ENCODE measurements at places on chromosomes 6 and 20.

DNA sequence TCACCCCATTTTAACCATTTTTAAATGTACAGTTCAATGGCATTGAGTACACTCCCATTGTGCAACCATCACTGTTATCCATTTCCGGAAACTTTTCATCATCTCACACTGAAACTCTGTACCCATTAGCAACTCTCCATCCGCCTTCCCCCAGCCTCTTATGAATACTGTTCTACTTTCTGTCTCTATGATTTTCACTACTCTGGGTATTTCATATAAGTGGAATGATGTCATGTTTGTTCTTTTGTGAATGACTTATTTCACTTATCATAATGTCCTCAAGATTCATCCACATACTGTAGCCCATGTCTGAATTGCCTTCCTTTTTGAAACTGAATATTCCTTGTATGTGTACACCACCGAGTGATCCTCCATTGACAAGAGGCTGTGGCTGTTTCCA lies 92.9 kb upstream of the TOX2 start:
- no peak for DNase-seq

DNA sequence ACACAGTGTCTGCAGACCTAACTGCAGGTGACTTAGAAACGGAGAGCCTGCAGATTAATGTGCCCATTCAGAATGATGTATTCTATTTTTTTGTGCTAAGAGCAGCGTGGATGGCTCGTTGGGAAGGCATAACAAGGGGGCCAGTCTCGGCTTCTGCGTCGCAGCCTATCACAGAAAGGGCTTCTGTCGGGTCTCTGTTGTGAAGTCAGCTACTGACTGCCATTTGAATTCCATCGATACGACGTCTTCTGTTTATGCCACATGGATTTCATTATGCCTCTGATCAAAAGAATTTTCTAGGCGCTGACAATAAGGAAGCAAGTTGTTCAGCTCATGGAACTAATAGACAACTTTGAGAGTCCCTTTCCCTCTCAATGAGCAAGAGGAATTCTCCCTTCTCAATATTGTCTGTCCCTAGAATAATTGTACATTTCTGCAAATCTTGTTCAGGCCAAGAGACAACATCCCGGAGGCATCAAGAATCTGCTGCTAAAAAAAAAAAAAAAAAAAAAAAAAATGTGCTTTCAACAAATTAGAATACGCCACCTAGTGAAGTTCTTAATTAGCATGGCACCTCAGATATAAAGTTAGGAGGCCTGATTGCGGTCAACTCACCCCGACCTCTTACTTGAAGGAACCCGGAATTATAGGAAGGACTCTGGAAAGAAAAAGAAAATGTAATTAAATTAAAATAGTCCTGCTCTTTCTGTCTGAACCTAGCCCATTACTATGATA lies 223.9 kb downstream of the TSHZ2 start:
- no peak for DNase-seq

GRCh38 chr6:147567141-147567805 lies 58.8 kb downstream of the SAMD5 start:
- no peak for DNase-seq

- DNase-seq: no peak
Measured at GRCh38 chr6:160041608-160042007, 72.7 kb downstream of the IGF2R start.

DNA sequence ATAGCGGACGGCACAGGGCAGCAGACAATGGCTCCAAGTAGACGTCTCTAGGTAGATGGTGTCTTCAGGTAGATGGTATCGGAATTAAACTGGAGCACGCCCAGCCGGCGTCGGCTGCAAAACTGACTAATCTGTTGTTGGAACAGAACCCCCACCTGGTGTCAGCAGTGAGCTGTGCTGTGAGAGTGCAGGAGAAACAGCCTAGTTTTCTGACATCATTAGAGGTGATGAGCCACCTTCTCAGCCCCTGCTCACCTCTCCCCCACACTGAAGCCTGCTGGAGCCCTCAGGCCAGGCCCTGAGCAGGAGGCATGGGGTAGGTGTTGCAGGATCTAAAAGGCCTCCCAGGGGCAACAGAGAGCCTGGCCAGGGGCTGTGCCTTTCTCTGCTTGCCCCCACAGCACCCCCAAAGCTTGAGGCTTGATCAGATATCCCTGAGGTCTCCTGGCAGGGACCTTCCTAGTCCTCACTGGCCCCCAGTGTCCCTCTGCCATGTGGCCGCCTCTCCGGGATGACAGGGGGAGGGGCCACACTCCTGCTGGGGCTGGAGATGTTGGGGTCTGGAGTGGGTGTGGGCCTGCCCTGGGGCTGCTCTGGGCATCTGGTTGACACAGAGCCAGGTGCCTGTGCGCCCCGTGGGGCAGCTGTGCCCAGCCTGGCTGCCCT lies 6.9 kb upstream of the HELZ2 start:
- DNase-seq: no peak

DNA sequence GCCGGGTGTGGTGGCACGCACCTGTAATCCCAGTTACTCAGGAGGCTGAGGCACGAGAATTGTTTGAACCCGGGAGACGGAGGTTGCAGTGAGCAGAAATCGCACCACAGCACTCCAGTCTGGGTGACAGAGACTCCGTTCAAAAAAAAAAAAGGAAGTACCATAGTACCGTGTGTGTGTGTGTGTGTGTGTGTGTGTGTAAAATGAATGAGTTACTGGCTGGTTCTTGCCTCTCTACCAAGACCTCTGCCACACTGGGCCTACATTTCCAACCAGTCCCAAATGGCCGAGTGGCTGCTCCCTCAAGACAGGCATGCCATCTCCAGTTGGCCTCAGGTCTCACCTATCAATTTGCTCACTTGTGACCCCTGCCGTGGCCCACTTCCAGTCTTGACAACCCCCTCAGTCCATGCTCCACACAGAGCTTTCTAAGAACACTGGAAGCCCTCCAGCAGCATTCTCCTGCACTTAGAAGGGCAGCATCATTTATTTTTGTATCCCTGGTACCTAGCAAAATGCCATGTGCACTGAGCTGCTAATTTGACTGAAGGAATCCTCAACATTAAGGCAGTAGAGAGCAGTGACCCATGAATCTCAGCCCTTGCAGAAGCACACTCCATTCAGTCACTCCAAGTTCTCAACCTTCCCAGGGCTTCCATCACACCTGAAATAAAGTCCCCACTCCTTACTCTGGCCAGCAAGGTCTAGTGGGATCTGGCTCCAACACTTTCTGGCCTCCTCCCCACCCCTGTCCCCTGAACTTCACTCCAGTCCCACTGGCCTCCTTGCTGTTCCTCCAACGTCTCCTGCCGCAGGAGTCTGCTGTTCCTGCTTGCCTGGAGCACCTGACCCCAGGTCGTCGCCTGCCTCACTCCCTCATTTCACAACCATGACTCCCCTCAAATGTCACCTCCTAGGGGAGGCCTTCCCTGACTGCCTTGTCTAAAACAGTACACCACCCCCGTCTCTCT lies 29.9 kb downstream of the COX4I2 start:
- no peak for DNase-seq

- no peak for DNase-seq
Measured at GRCh38 chr6:110965629-110966229, 7.2 kb downstream of the GTF3C6 start.

GRCh38 chr6:156004796-156005195 lies 549.2 kb upstream of the NOX3 start:
- DNase-seq: no peak

GRCh38 chr6:32223258-32224235 lies at the start of gene NOTCH4:
Gene NOTCH4 (minus strand): TSS chr6:32224067. CDS start chr6:32223928, 139 bp downstream.
- DNase-seq: no peak

GRCh38 chr6:16570946-16571345 lies 190.3 kb downstream of the ATXN1 start:
- DNase-seq: no peak

GRCh38 chr6:169854813-169855212 lies 103.4 kb downstream of the ERMARD start:
- DNase-seq: no peak

DNA sequence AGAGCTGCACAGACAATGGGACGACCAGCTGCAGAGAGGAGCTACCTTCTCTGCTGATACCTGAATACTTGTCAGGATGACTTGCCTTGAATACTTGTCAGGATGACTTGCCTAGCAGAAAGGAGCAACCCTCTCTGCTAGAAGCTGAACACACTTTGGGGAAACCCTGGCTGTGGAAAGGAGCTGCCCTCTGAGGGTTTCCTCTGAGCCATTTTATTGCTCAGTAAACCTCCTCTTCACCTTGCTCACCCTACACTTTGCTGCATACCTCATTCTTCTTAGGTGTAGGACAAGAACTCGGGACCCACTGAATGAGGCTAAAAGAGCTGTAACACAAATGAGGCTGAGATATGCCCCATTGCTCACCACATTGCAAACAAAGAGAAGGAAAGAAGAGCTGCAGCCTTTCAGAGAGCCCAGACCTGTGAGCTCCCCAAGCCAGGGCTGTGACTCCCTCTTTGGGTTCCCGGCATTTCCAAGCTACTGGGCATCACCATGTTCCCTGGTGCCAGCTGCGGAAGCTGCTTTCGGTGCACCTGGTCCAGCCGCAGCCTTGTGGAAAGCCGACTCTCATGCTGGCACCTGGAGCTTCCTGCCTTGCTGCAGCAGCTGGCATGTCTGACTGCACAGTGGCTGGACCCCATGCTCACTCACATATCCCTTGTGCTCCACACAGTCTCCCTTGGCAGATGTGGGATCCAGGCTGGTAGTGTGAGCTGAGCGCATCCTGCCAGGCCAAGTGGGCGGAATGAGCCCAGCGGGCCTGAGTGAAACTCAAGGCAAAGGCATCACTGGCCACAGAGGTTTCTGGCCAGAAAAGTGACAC lies 106.7 kb upstream of the AHI1 start:
- no peak for DNase-seq

DNA sequence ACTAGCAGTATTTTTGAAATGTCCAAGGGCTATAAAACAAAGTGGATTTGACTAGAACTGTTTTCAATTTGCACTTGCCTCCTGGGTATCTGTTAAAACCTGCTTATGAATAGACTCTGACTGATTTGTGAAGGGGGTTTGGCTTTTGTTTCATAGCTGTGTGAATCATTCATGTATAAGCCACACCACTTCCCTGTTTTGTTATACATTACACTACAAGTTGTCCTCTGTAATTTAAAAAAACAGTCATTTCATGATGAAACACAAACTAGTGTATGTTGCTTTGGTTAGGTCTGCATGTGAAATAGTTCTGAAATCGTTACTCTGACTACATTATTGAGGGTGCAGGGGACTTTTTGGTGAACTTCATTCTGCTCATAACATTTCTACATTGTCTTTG lies 121.7 kb downstream of the NKAIN2 start:
- no peak for DNase-seq

DNA sequence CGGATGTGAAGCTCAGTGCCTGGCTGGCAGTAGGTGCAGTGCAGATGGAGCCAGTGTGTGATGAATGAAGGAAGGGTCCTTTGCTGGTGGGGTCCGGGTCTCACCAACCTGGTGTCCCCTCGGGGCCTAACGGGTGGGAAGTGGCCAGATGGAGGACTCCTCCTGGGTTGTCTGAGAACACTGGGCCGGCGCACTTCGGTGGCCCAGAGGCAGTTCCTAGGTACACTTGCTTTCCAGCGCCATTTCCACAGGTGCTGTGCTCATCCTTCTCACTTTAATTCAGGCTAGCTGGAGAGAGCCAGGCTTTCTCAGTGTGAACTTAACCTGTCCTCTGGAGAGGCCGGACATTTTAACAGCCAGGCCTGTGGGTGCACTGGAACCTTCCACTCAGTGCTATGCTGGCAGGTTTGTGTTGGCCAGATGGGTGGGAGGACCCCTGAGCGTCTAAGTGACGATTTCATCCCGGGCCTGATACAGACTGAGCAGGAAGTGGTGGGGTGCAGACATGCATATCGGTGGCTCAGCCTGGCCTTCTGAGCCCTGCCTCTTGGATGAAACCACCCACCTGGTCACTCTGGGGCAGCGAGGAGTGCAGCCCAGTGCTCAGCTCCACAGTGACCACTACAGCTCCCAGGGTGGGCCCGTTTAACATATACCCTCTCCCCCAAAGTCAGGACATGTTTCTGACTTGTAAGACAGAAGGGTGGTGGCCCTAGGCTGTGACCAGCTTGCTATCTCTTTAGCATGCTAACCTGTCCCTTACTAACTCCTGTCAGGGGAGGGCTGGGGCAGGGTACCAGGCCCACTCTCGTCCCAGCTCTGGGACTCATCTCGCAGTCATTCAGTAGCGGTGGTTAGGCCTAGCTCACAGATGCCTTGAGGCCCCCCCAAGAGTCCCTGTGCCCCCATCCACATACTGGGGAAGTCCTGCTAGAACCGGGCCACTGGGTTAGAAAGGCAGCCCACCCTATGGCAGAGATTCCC lies 8.2 kb upstream of the PYGB start:
- DNase-seq: no peak

DNA sequence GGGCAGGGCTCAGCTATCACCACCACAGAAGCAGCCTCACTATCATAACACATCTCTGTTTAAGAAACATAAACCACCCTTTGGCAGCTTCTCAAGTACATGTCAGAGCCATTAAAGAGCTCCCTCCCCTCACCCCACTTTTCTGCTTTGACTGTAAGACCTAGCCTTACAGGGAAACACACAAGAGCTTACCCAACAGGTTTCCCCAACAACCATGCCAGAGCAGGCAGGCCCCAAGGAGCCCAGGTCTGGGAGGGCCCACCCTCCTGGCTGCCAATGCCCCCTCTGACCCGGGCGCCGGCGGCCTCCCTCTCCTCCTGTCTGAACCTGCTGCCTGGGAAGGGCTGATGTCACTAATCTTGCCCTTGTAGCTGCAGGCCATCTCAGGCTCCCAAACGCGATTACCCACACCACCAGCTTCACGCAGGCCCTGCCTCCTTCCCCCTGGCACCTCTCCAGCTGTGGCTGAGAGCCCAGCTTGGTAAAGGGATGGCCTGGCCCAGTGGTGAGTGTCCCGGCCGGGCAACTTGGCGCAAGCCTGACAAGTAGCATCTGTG lies 402.0 kb downstream of the MAFB start:
- no peak for DNase-seq

- DNase-seq: no peak
Measured at GRCh38 chr6:160931378-160932310, 59.9 kb upstream of the MAP3K4 start.

DNA sequence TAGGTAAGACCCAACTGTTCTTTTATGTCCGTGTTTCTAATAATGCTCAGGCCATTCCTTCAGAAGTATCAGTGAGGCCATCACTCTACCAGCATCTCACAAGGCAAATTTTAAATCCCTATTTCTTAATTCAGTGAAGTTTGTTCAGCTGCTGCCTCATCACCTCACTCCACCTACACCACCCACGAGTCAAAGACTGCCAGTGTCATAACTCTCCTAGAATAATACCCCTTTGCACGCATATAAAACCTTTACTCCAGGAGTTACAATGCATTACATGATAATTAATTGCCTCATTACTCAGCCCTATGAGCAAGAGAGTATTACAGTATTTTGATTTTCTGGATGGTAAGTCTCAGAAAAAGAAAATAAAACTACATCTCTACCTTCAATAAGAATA lies 793.6 kb downstream of the TFAP2A start:
- no peak for DNase-seq

DNA sequence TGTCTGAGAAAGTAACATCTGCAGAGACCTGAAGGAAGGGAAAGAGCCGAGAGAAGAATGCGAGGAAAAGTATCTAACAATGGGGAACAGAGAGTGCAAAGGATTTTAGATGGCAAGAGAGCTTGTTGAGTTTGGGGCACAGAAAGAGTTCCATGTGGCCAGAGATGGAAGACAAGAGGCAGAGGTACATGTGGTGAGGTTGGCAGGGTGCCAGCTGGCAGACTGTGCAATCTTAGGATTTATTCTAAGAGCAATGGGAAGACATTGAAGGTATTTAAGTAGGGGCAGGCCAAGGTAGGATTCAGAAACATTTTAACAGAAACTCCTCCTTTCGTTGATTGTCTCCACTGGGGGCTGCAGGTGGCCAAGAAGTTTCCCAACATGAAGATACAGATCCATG lies 20.4 kb upstream of the LBP start:
- DNase-seq: no peak

All from pulmonary artery endothelial cell (primary cell).